GM04504 (cell line): ENCODE measurements at places on chromosomes 3 and 15.
A peak's percentile ranks its signal among the peaks of the same experiment; 100 is the strongest.

DNA sequence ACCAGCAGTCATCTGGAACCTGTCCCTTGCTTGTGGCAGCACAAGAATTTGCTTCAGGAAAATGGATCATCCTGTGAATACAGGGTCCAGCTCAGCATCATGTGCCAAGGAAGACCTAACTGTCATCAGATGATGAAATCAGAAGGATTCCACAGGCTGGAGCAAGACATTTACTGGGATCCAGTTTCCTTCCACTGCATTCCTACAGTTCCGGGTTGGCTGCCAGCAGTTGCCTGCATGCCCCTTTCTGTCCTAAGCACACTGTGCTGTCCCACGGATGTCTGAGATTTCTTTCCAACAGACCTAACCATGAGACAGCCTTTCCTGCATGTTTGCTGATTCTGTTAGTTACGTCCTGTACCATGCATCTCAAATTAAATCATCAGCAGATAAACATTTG lies 140.7 kb downstream of the IMPG2 start:
- peak; percentile 70 for DNase-seq

DNA sequence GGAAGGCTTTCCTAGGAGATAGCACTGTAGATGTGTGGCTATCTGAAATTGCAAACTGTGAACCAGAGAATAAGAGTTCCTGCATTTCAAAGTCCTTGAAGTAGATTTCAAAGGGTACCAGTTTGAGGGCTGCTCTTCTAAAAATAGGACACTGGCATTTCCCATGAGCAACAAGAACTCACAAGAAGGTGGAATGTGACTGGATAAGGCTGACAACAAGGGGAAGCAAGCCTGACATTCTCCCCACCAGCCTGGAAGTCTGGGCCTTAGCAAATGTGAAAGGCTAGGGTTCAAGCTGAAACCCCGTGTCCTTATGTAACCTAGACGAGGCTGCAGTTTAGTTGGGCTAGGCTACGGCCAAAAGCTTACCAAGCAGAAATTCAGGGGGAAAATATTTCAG lies 18.7 kb upstream of the TJP1 start:
- DNase-seq: no peak

GRCh38 chr15:93644595-93644994 lies 555.6 kb upstream of the RGMA start:
- no peak for DNase-seq

DNA sequence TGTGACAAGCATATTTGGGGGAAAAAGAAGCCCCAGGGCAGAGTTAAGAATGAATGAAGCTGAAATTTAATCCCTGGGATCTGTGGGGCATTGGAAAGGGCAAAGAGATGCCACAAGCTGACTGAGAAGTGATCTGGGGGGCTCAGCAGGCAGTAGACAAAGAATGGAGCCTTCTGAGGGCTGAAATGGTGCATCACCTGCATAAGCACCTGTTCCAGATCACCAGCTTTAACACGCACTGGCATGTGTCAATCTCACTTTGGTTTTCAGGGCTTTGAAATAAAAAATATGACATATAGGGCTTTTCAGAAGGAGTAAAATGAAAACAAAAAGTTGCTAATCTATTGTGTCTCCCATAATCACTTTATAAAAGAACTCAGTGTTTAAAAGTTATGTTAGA lies 210.8 kb upstream of the ARHGEF26 start:
- no peak for DNase-seq

- DNase-seq: no peak
These were observed 693 bp downstream of the CD200 start for GRCh38 chr3:112333381-112334317.

- DNase-seq: no peak
These were observed 75.9 kb downstream of the SCN5A start for GRCh38 chr3:38573556-38573955.

DNA sequence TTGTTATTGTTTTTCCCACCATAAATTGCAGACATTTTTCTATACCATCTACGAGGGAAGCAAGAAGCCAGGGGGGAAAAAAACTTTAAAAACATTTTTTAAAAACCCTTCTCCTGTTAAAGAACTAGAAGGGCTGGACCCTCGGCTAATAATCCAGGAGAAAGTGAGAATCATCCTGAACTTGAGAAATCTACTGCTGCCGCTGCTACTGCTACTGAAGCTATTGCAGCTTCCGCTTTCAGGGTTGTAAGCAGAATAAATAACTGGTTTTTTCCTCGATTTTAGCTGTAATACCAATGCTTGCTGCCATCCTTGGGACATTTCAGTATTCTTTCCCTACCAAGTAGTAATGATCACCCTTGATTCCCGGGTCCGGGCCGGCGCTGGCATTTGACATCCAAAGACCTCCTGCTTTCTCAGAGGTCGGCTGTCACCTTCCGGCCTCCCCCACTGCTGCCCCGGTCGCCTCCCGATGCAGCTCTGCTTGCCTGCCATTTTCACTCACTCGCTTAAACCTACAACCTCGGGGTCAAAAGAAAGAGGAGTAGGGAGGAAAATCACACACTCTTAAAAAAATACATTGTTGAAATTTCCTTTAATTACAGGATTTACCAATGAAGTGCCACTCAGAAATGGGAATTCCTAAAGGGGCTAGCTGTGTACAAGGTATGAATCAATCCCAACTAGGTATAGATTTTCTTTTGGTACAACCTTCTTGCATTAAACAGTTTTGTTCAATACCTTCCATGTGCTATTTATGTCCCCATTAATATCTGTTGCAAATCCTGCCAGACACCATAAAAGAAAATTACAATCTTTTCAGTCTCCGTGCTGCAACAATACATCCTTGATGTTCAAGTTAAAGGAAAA lies 674 bp upstream of the MECOM start:
- no peak for DNase-seq
